Activated T-helper 2 cell treated with anti-CD3 and anti-CD28 coated beads, Interferon-gamma antibody, Interleukin-2, Interleukin-4, amounts not matched to agents 10 μg/mL and 5 μg/mL and 100 μg/mL, durations not matched to agents 14 hours and 24 hours and 36 hours (primary cell): ENCODE measurements at places on chromosomes 1 and 21. TPM values are rescaled to one million over a fixed set of nuclear protein-coding genes. Genes with fewer than 3 reads are reported as not detected.

CCDC30 gene
- 1.7 and 2.3 TPM in 2 replicates for total RNA-seq

BEST4 gene
- total RNA-seq = 0.91 and 1.7 TPM in 2 replicates

- no peak for DNase-seq
Observed at GRCh38 chr1:63828322-63829044, 54.7 kb downstream of the ROR1 start.

DNA sequence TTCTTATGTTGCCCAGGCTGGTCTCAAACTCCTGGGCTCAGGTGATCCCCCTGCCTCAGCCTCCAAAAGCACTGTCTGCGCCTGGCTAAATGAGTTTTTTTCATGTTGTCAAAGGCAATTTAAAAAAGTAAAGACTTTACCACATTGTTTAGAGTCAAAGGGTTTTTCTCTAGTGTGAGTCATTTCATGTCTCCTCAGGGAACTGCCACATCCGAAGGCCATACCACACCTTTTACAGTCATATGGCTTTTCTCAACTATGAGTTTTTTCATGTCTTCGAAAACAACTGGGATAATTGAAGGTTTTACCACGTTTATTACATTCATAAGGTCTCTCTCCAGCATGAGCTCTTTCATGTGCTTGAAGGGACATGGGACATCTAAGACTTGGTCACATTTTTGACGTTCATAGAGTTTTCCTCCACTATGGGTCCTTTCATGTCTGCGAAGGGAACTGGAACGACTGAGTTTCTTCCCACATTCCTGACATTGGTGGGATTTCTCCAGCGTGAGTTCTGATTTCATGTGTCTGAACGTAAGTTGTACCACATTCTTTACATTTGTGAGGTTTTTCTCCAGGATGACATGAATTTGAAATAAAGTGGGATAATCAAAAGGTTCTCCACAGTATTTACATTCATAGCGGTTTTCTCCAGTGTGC lies 65.6 kb downstream of the UCHL5 start:
- DNase-seq = no peak

DNA sequence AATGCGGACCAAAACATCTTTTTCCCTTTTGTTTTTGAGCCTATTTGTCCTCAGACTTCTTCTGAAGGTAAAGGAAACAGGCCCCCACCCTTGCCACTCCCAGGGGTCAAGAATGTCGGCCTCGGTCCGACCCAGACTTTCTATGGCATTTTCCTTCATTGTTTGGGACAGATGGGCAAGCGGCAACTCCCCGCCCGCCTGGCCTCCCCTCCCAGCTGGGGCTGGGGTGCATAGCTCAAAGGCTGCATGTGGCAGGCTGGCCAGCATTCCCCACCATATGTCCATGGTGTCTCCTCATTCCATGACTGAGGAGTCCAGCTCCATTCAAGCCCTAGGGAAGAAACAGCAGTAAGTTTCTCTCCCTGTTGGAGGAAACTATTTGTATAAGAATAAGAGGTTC lies 29.4 kb upstream of the TSPEAR start:
- DNase-seq = no peak

PGLYRP3 gene
- not detected in 2 replicates for total RNA-seq

DNA sequence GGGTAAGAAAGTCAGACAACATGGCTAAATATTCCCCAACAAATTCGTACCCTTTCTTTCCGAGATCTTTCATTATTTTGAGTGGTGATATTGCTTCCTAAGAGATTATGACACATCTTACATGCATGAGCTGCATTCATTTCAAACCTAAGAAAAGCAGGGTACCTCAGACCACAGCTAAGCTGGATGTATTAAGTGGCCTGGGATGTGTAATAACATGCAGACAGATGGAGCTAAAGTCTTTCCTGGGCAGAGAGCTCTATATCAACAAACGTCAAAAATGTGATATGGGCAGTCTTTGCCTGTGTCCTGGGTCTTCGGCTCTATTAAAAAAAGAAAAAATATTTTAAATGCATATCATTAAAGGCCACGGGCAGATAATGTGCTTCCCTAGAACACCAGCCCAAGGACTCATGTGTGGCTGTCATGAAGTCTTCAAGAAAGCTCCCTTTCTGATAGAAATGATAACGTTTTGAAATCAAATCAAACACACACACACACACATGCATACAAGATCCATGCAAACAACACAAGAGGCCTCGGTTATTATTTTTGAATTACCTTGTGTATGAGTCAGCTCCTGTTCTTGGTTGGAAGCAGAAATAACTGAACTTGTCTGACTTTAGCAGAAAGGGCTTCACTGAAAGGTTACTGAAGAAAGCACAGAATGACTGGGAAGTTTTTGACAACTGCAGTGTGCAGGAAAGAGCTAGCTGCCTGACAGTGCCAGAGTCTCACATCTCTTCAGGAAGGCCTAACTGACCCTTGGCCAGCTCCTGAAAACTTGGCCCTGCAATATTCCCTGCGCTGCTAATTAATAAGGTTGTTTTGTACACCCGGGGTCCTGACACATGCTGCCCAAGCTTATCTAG lies 231.2 kb downstream of the DSCAM start:
- no peak for DNase-seq

GRCh38 chr1:56502700-56503245 lies 76.6 kb downstream of the PLPP3 start:
- no peak for DNase-seq

COL11A1 gene
- not detected in 2 replicates for total RNA-seq

- DNase-seq = no peak
Observed at GRCh38 chr1:211472724-211473123, 19.2 kb downstream of the RD3 start.
